Subcutaneous preadipocyte (primary cell): ENCODE measurements at places on chromosomes 12 and 14. TPM values are rescaled to one million over a fixed set of nuclear protein-coding genes. Genes with fewer than 3 reads are reported as not detected.

CISTR gene
- not detected in 2 replicates for total RNA-seq

EDDM3A gene
- not detected in 2 replicates for total RNA-seq

CEP170B gene
- 14.3 and 19.7 TPM in 2 replicates for total RNA-seq

ARL1 gene
- total RNA-seq = 70.6 and 72.8 TPM in 2 replicates

CLEC2A gene
- not detected in 2 replicates for total RNA-seq

KRT86 gene
- not detected in 2 replicates for total RNA-seq

PTPN21 gene
- 4.8 and 7.8 TPM in 2 replicates for total RNA-seq

KRT3 gene
- total RNA-seq = not detected in 2 replicates
